ENCODE measurements at places on chromosomes 1 and 21.
A peak's percentile ranks its signal among the peaks of the same experiment; 100 is the strongest.

DNA sequence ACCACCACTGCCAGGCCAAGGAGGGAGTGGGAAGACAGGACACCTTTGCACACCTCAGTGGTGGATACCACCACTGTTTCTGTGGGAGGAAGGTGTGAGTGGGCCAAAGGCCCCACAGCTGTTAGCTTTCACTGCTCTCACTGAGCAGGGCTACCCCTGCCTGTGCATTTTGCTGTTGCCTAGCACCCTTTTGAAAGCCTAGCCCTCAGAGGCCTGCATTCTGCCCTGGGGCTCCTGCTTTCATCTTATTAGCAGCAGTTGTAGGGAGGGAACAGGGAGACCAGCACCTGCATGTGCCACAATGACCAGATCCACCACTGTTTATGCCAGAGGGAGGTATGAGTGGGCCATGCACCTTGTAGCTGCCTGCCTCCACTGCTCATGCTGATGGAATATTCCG is 110.9 kb upstream of the C21orf91 start:
- DNase-seq, result no peak

- no peak for DNase-seq
These were observed 91.0 kb downstream of the SETD4 start for GRCh38 chr21:35969281-35969680.

DNA sequence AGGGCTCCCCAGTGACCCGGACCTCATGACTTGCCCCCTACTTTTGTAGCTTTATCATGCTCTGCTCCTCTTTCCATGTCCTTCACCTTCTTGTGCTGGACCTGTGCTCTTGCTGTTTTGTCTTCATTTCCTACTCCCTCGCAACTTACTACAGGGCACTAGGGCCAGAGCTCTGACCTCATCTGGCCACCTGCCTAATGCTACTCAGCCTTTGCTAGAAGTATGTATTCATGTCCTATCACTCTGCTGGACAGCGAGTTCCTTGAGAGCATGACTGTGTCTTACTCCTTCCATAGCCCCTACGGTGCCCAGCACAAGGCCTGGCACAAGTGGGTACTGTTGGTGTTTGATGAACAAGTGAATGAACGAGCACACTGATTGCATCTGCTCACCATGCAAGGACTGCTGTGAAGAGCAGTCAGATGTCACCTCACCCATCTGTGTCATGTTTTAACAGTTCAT is 1.9 kb downstream of the MTFR1L start:
- no peak for DNase-seq

GRCh38 chr1:32619701-32620485 is 30.5 kb downstream of the ZBTB8OS start:
- no peak for DNase-seq

GRCh38 chr1:234645474-234645953 is 35.5 kb upstream of the IRF2BP2 start:
- no peak for DNase-seq

DNA sequence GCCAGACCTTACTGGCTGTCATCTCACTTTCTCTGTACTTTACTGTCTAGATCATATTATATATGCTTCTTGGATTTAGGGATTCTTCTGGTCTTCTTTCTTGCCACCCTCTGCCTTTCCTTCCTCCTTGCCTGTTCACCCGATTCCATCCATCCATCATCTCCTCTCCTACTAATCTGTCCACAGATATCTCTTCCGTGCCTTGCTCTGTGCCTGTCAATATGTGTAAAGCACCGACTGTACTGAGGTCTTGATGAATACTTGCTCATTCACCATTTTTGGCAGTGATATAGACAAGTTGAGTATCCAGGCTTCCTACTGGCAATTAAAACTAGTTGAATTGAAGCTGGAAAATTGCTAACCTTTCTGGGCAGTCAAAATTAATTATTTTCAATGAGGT is 8.1 kb downstream of the FMN2 start:
- no peak for DNase-seq

- no peak for DNase-seq
These were observed 32.0 kb downstream of the MACO1 start for GRCh38 chr1:25462732-25463131.

GRCh38 chr1:87331365-87332241 is 2.9 kb downstream of the LMO4 start:
- DNase-seq, result peak; percentile 40

DNA sequence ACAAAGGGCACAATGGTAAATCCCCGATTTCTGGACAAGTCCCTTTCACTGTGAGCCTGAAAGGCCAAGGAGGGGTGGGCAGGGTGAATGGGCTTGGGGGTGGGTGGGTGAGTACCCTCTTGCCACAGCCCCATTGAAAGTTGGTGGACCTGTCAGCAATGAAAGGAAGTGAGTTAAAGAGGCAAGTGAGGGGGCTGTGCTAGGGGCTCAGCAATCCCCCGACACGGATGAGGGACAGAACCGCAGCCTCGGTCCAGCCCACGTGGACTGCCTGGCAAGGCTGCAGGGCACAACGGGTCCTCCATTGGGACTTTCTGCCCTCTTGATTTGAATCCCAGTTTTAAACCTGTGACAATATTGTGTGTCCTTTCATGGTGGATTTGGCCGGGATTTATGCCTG is 255.3 kb downstream of the FOXD2 start:
- no peak for DNase-seq

GRCh38 chr1:146031476-146031875 is 9.9 kb upstream of the HJV start:
- no peak for DNase-seq

- no peak for DNase-seq
These were observed 30.5 kb downstream of the OR10J1 start for GRCh38 chr1:159469921-159470533.

DNA sequence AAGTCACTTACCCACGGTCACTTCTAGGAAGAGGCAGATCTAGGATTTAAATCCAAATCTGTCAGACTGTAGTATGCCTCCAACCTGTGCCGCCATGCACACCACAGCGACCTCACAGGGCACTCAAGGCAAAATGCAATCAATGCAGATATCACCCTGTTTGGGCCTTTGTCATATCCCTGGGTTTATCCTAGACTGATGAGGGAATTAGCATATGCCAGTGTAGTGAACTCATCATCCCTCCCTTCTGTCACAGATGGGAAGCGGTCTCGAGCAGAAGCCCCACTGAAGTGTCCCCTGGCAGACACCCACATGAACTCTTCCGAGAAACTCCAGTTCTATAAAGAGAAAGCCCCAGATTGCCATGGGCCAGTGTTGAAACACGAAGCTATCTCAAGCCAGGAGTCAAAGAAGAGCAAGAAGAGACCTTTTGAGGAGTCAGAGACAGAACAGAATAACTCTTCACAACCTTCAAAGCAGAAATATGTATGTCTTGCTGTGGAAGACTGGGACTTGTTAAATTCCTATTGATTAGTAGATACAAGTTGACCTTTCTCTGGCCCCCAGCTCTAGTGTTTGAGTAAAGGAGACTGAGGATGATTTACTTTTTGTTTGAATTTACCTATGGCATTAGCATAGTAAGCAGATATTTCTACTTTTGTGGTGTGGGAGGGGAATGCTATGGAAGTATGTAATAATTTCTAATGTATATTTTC is 21.4 kb downstream of the LRRC42 start:
- DNase-seq, result no peak

DNA sequence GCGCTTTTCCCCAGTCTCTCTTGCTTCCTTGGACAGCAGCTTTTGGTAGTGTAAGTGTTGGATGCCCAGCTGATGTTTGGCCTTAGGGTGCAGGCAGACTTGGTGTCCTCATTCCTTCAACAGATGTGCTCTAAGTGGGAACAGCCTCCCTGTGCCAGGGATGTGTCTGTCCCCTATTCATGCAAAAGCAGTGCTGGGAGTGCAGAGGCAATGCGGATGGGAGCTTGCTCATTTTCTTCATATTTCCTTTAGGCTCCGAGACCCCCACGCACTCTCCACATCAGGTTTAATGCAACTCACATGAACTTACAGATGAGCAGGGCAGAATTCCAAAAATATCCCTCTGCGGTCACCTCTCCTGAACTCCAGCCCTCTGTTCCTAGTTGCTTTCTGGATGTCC is 96.1 kb downstream of the IER5 start:
- DNase-seq, result no peak

GRCh38 chr1:24657781-24658180 is 14.7 kb downstream of the SRRM1 start:
- DNase-seq, result no peak

GRCh38 chr1:46533179-46533864 is 18.1 kb downstream of the KNCN start:
- DNase-seq, result peak; percentile 29

DNA sequence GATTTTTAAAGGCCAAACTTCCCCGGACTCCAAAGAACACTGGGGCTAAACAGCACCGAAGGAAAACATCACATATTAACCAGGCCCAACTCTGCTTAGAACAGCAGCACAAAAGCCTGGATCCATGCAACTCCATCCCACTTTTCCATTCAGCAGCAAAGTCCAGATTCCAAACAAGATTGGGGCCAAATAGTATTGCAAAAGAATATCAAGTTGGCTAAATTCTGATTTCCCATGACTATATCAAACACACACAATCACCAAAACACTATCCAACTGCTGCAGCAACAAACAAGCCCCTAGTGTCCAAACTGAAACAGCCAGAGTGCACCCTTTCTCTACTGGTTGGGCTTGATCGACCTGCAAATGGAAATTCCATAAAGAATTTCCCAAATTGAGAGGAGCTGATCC is 19.4 kb upstream of the TMEM125 start:
- no peak for DNase-seq

DNA sequence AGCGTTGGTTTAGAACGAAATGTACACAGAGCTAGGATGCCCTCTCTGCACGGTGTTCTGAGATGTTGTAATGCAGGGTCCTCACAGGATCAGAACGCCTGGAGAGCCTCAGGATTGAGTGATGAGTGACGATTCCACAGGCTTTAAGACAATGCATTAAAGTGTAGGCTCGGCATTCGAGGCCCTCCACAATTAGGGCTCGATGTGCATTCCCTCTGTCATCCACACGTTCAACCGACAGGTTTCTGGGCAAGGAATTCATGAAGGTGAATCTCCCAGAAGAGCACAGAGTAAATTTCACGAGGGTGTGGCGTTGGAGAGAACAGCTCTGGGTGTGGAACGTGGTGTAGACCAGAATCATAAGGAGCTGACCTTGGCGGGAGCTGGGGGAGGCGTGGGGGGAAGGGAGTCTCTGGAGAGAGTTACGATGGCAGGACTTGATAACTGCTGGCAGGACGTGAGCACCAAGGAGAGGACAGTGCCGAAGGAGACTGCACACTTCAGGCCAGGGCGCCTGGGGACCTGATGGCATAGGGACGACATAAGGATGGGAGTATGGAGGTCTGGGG is 51.0 kb upstream of the EFHD2 start:
- DNase-seq, result no peak

DNA sequence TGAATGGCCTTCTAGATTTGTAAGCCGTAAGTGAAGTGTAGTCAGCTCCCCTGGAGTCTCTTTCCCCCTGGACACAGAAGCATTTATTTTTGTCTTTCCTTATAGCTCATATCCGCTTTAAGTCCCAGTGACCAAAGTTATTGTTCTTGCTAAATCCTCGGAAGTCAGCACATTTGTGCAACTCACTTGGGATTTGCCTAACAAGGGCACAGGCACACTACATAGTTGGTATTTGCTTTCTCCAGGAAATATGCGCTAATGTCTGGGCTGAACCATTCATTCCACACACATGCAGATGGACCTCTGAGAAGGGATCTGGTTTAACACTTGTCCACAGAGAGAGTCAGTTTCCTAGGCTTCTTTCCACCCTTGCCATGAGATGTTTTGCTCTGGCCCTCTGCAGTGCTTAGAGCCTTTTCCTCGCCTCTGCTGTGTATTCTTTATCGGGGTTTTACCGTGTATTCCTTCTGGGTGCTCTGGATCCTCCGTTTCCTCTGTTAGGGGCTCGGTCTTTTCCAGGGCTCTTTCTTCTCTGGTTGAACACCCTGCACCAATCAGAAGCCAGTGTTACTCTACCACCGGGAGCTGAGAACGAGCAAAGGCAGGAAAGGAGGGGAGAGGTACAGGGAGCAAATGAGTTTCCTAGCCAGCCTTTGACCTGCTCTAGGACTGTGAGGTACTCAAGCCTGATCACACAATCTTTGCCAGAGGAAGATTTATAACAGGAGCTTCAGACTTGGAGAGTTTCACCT is 72.4 kb downstream of the ABCA4 start:
- DNase-seq, result no peak

GRCh38 chr1:192669174-192669573 is 33.2 kb downstream of the RGS13 start:
- no peak for DNase-seq

GRCh38 chr1:1215080-1215676 is 1.2 kb upstream of the TNFRSF4 start:
- DNase-seq, result no peak

- no peak for DNase-seq
These were observed 1.5 kb downstream of the ENSA start for GRCh38 chr1:150627826-150628410.

- DNase-seq, result no peak
These were observed 830 bp upstream of the PRDX1 start for GRCh38 chr1:45522324-45523104.

DNA sequence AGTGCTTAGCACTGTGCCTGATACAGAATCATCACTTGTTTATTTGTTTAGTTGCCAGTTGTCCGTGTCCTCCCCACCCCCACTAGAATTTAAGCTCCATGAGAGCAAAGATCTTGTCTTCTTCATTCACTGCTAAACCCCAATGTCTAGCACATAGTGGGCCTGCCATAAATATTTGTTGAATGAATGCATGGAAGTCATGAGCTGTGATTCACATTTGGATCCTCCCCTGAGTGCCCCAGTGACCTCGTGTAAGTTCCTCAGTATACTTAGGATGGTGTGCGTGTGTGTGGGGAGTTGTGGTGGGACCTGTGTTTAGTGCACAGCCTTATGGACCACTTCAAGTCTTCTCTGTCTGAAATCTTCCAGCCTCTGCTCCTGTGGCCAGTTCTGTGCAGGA is 23.1 kb downstream of the IER5 start:
- no peak for DNase-seq

- DNase-seq, result peak; percentile 71
These were observed 3.1 kb upstream of the SELENON start for GRCh38 chr1:25796811-25797458.

GRCh38 chr1:65830306-65830705 is 37.6 kb downstream of the PDE4B start:
- no peak for DNase-seq

GRCh38 chr1:46769028-46769740 is 29.7 kb upstream of the CYP4B1 start:
- no peak for DNase-seq

DNA sequence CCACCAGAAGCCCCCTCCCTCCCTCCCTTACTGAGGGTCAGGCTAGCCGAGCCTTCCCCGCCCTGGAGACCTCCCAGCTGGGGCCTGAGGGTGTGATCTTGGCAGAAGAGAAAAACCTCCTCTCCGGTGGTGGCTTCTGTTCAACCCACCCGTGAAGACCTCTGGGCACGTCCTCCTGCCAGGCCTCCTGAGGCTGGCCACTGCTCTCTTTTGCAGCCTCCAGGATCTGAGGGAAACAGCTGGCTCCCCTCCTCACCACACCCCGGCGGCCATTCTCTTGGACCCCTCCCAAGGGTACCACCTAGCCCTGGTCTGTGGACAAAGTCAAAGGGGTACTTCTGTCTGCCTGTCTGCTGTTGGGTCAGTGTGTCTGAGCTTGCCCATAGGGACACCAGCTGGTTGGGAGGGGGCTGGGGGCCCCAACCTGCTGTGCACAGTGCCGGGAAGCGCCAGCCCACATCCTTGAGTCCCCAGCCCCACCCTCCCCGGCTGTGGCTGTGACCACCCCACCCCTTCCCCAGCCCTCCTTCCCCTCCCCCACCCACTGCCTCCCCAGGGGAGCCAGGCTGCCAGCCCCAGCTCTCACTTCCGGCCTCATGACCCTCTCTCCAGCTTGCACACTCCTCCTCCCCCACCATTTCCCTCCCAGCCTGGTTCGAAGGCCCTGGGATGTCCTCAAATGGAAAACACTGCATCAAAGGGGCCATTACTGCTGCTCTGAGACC is 48.1 kb downstream of the AHDC1 start:
- DNase-seq, result no peak

Measured in activated CD4-positive, alpha-beta T cell treated with anti-CD3 and anti-CD28 coated beads for 1 hour (primary cell).